ENCODE measurements at places on chromosomes 4 and X. TPM values are rescaled to one million over a fixed set of nuclear protein-coding genes. Genes with fewer than 3 reads are reported as not detected.

DNA sequence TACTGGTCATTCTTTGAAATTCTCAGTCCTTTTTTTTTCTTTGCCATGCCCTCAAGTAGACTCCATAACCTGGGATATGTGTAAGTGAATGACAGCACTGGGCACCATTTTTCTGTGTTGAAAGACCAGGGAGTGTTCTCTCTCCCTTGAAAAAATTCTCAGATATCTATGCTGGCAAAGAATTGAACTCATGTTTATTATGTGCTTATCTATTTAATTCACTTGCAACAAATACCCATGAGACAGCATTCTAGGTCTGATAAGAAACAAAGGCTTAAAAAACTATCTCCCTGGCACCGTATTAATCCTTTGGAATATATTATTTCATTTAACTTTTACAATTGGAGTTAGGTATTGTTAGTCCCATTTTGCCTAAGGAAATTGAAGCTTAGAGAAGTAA is 36.7 kb downstream of the LARP7 start:
- no peak for DNase-seq

- no peak for DNase-seq
Observed at GRCh38 chr4:1209821-1210220, 37.4 kb upstream of the SPON2 start.

NONO gene
- 168 TPM for total RNA-seq

DNA sequence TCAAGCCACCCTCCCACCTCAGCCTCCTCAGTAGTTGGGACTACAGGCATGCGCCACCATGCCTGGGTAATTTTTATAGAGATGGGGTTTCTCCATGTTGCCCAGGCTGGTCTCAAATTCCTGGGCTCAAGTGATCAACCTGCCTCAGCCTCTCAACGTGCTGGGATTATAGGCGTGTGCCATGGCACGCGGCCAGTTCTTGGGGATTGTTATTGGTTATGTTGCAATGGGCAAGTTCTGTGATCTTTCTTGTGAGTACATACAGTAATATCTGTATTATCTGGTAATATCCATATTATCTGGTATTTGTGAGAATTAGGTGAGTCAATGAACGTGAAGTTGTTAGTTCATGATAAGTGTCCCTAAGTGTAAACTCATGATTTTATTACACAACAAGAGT is 90.3 kb upstream of the TBL1X start:
- no peak for DNase-seq

DNA sequence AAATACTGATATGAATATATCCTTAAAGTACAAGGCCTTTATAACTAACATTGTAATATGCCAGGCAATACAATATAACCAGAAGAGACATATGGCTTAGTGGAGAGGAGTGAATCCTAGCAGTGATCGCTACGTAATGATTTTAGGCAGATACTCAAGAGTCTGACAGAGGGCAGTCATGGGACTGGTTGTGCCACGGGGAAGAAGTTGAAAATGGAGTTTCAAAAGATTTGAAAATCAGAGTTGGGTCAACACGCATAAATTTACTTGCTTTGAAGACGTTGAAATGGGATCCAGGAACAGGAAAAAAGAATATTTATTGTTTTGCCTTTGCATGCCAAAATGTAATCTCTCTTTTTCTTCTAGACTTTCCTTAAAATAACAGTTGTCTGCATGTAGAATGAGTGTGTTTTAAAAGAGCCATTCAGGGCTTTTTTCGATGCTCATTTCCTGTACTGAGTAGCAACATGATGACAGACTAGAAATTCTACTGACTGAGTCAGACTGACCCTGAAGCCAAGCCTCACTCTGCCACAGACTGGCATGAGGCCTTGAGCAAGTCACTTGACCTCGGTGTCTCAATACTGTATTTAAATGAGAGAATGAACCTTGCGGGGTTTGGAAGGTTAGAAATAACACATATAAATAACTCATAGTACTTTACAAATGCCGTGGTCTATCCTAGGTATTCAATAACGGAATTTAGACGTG is 8.1 kb upstream of the SMS start:
- DNase-seq: no peak

DNA sequence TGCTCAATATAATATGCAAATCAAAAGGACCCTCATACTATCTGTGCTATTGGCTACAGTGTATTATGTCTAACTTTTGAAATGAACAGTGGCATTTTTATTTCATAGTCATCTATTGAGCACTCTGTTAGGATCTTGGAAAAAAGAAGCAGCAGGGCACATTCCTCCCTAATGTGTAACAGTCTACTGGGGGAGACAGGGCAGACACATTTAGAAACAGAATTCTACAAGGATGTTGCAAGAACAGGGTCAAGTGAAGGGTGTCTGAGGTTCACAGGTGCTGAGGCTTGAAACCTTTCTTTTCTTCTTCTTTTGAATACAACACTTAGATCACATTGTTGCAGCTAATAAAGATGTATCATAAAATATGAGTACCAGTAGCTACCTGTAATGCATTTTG is 129.7 kb upstream of the SLC4A4 start:
- no peak for DNase-seq

TEX13D gene
- not detected for total RNA-seq

REPS2 gene
- total RNA-seq: 4.9 TPM

DNA sequence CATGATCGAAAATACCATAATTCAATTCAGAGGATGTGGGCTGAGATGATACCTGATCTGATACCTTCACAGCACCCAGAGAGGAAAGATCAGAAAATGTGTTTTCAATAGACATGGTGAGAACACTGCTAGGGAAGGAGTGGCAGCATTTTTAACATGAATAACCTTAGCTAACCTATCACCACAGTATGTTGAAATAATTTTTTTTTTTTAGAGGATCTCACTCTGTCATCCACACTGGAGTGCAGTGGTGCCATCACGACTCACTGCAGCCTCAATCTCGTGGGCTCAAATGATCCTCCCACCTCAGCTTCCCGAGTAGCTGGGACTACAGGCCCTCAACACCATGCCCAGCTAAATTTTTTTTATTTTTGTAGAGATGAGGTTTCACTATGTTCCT is 90.5 kb upstream of the RAPGEF2 start:
- no peak for DNase-seq

XAGE1A gene
- total RNA-seq: not detected

CSN1S1 gene
- not detected for total RNA-seq

TMEM33 gene
- 32.3 TPM for total RNA-seq

BTC gene
- total RNA-seq: 7.8 TPM

GRCh38 chrX:131063613-131064012 is 5.5 kb downstream of the ARHGAP36 start:
- DNase-seq: no peak

GRCh38 chr4:176340871-176341685 is 21.3 kb downstream of the SPCS3 start:
- no peak for DNase-seq

- no peak for DNase-seq
Observed at GRCh38 chr4:185792384-185793115, 19.4 kb downstream of the SORBS2 start.
